ENCODE measurements at places on chromosomes 1 and 21.

GRCh38 chr21:23247334-23247733 lies 2249.1 kb downstream of the NCAM2 start:
- DNase-seq, result no peak

DNA sequence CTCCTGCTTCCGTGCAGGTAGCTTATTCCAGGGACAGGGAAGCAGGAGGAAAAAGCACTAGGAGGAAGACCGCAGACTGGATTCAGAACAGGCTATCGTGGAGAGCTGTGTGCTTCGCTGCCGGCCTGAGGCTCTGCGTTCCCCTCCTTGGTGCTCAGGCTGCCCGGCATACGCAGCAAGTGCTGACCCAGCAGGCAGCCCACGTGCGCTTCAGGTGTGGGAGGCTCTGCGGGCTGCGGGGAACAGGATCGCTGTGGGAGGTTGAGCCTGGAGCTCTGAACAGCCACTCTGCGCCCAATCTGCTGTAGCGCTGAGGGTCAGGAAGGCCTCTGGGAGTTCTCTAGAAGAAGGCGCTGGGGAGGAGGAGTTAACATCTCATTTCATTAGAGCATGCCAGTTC lies 27.9 kb downstream of the DOP1B start:
- no peak for DNase-seq

DNA sequence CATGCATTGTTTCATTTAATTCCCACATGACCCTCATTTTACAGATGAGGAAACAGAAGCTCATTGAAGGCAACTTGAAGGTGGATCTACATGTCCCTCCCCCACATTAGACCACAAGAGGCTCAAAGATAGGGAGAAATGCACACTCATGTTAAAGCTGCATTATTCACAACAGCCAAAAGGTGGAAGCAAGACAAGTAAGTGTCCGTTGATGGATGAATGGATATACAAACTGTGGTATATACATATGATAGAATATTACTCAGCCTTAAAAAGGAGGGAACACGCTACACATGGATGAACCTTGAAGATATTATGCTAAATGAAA lies 149.7 kb upstream of the JUN start:
- no peak for DNase-seq

DNA sequence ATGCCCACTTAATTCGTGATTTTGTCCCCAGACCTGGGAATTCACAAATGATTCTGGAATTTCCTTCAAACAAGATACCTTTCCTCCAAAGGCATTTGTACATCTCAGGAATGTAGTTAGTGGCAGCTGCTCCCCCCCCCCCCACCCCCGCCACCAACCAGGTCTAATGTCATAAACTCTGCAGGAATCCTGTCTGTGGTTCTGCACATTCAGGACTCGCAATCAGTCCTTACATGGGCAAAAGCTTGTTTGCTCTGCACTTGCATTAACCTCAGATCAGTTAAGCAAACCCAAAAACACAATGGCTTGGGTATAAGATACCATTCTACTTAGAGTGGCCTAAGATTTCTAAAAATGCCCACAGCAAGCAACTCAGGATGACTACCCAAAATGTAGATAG lies 143.8 kb downstream of the TGFB2 start:
- DNase-seq, result no peak

GRCh38 chr1:160540859-160541233 lies 17.8 kb upstream of the SLAMF6 start:
- DNase-seq, result no peak

DNA sequence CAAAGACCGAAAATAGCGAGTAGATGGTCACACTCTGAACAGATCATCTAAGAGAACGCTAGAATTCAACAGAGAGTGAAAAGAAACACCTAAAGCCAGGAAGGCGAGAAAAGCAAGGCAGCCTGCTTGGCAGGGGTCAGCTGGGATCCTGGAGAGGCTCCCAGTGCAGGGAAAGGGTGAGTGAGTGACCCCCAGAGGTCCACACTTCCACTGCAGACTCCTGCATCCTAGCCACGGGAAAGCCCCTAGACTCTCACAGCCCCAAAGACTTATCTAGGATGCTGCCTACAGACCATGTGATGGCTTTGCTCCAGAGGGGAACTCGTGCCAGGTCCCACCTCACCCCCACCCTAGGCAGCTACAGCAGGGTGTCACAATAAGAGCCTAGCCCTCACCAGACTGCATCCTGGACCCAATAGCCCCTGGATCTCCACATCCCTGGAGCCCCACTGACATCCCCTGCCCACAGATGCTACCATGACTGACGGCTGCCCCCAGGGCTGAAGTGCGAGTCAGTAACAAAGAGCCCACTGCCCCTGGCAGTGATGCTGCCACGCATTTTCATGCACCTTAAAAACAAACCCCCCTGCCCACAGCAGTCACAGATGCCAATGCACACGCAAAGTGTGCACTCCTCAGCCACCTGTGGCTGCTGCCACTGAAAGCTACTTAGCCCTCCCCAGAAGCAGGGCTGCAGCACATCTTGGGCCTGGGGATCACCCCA lies 62.2 kb downstream of the PSMG1 start:
- DNase-seq, result no peak

- no peak for DNase-seq
These were observed 15.1 kb downstream of the MIIP start for GRCh38 chr1:12034381-12034801.

DNA sequence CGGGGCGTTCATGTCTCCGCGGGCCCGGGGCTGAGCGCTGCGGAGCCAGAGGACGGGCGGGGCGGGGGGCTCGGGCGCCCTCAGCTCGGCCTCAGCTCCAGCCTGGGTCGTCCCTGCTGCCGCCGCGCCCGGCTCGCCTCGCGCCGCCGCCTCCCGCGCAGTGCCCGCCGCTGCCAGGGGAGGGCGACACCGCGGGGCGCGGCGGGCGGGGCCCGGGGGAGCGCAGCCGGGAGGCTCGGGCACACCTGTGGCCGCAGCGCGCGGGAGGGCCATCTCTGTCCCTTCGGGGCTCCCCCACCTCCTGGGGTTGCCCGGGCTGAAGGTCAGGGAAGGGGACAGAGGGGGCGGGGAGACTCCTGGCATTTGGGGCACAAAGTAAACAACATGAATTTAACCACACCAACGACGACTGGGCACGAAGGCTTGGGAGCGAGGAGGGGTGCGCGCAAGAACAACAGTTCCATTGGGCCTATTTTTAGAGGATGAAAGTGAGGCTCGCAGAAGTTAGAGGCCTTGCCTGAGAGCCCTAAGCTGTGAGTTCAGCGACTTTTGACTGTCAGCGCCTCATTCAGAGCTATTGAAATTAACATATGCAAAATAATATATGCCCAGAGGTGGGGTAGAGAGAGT lies at the start of gene FAM131C:
Gene FAM131C, minus strand, starts transcription at position 162 of the 630 bp plus-strand sequence. CDS start 209 bp downstream, outside the sequence.
- DNase-seq, result peak; percentile 71

GRCh38 chr1:185260611-185261010 lies 56.4 kb downstream of the IVNS1ABP start:
- DNase-seq, result no peak

GRCh38 chr1:214902636-214903320 lies 179.8 kb upstream of the KCNK2 start:
- no peak for DNase-seq

DNA sequence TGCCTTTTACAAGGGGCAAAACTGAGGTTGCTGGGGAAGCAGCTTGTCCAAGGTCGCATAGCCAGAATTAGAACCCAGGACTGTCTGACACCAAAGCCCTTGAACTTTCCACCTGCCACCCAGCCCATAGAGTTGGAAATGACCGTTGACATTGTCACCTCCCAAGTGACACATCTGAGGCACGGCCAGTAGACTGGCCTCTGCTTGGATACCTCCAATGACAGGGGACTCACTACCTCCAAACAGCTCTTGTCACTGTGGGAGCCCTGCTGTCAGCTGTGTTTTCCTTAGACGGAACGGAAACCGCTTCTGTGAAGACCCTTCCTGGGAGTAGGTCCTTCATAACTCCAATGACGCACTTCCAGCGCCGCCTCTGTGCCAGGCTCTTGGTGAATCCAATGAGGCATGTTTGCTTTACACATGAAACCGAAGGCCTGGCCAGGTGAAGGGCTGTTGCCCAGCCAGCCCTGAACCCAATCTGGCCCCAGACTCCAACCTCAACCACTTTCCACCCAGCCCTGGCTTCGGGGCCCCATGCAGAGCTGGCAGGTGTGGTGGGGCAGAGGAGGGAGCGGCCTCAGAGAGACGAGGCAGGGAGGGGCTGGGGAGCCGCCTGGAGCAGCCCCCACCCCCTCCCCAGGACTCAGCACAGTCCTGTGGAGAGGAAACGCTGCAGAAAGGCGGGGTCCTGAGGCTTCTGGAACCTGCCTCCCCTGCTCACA lies 109.2 kb upstream of the IFFO2 start:
- no peak for DNase-seq

GRCh38 chr1:164971921-164972415 lies 384.5 kb downstream of the LMX1A start:
- no peak for DNase-seq

- DNase-seq, result no peak
These were observed 22.4 kb downstream of the ARHGEF19 start for GRCh38 chr1:16189921-16190621.

DNA sequence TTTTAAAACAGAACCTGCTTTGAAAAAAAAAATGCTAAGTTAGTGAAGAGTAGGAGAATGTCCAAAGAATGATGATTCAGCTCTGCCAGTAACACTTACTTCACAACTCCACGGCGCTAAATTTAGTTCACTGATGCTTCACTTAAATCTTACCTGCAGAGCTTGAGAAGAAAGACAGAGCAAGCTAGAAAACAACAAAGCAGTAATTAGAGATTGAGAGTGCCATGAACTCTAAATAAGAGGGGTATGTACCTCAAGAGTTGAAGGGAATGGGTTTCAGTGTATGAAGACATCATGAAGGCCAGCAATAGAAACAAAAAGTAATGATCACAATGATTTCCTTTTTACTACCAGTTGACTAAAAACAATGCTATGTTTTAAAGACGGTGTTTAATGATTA lies 32.8 kb downstream of the EPRS1 start:
- no peak for DNase-seq

DNA sequence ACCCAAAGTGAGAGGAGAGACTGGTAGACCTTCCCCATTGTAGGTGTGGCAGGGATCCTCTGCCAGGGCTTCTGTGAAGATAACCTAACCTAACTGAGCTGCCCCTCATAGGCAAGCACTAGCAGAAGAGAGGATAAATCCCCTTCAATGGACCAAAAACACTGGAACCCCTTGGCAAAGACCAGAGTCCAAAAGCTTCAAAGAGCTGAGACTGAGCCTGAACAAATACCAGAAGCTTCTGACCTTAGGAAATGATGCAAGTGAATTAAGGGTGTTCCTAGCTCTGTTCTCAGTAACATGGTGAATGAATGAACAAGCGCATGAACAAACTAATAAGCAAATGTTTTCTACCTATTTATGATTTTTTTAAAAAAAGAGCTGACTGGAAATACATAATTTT lies 123.2 kb downstream of the RRAGC start:
- DNase-seq, result no peak

DNA sequence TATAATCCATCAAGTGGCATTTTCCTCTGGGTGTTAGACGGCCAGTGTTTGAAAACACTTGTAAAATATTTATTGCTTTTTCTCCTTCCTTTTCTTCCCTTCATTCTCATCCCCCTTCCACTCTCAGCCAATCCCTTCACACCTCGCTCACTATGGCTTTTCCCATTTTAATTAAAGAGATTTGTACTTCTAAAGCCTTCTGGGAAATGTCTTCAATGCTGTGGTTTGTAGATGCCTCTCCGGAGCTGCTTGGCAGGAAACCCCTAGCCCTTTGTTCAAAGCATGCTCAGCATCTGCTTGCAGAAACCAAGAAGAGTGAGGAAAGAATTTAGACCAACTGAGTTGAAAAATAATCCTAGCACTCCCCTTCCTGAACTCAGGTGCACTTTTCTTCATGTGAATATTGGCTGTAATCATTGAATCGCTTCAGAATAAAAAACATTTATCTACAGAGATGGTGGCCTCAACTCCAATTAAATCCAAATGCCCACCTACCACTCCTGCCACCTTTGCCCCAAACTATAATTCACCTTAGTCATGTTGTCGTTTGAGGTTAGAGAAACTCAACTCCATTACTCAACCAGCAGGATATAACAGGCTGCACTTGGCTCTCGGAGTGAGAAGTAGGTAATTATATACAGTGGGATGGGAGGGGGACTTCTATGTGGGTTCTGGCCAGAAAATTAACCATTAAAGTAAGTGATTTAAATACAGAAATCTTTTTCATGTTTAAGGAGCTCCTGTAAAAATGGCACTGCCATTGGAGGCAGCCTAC lies 659.4 kb upstream of the CAMK1G start:
- no peak for DNase-seq

GRCh38 chr1:243926803-243927245 lies 76.8 kb upstream of the AKT3 start:
- no peak for DNase-seq

- DNase-seq, result peak; percentile 36
These were observed 7.4 kb upstream of the MOB3C start for GRCh38 chr1:46623743-46624644.

DNA sequence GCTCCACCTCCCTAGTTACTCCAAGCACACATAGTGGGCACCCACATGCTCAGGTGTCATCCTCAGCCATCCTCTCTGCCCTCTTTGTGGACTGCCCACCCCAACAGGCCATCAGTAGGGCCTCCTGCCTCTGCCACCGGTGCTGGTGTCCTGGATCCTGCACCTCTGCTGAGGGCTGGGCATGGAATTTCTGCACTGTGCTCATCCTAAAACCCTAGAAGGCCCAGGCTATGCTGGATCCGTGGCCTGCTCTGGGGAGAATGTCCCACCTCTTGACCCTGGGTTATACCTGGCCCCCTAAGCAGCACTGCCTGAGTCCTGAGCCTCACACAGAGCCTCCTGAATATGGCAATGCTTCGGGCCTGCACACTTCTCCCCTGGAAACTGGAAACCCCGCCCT lies 318.3 kb downstream of the MATN1 start:
- no peak for DNase-seq

GRCh38 chr1:203627851-203628200 lies 1.2 kb downstream of the ATP2B4 start:
- DNase-seq, result peak; percentile 58

GRCh38 chr1:227928811-227929375 lies 18.8 kb downstream of the WNT9A start:
- DNase-seq, result peak; percentile 22

DNA sequence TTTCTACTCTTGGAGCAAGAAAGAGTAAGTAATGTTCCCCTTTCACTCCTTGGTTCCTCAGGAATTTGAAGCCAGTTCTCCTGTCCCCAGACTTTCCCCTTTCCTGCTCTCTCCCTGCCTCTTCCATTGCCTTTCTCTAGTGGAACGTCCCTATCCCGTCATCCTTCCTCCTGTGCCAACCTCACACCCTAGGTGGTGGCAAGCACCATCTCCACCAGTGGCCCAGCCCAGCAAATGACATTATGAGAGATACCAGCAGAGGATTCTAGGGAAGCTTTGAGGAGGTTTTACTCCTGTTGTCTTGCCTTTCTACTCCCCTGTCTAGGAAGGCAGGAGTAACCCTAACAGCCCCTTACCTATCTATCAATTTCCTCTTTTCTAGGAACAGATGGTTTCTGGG lies 8.1 kb upstream of the TACSTD2 start:
- DNase-seq, result no peak
